ENCODE measurements at places on chromosomes 2 and 18. TPM values are rescaled to one million over a fixed set of nuclear protein-coding genes. Genes with fewer than 3 reads are reported as not detected.

Gene DPP4
- total RNA-seq: 57.2 TPM

Gene AGXT
- total RNA-seq: 41.9 TPM

Gene GALNT14
- total RNA-seq: not detected

Gene CLIP4
- total RNA-seq: 0.46 TPM

DNA sequence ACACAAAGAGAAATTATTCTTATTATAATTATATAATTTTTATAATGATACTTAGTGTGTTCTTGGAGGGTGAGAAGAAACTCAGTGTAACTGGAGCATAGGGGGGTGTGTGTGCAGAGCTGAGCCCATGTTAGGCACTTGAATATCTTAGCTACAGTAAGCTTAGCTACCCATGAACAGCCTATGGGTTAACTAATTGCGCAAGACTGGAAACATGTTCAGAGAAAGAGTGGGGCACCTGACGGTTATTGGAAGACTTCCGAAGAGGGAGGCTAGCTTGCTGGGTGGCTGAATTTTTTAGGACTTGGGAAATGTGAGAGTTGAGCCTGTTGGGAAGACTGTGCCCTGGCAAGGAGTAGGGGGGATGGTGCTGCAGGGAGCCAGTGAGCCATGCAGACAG, 229.2 kb downstream of the SLC4A3 start:
- peaks cover 18% of the 10 kb centered on the region for H3K27me3 ChIP-seq
- H3K4me1 ChIP-seq: no peaks in the 10 kb centered on the region
- no peak overlapping the region for H3K27ac ChIP-seq
- no peaks in the 10 kb centered on the region for H3K36me3 ChIP-seq
- H3K4me3 ChIP-seq: no peak overlapping the region

DNA sequence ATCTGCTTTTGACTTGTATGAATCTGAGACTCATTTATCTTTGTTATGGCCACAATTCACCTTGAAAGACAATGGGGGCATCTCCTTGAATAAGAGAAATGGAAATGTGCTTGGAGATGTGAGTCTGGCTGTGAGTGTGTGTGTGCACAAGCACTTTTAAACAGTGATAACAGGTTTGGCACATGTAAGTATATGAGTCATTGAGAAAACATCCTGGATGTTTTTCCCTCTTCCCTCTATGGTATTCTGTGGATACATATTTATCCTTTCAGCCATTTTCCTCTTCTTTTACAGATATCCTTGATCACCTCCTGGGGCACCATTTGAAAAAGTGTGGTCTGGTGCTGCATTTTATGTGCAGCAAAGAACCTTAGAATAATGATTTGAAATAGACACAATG, 317.3 kb upstream of the THUMPD2 start:
- no peak overlapping the region for H3K4me3 ChIP-seq
- H3K27ac ChIP-seq: no peak overlapping the region
- no peak for DNase-seq

DNA sequence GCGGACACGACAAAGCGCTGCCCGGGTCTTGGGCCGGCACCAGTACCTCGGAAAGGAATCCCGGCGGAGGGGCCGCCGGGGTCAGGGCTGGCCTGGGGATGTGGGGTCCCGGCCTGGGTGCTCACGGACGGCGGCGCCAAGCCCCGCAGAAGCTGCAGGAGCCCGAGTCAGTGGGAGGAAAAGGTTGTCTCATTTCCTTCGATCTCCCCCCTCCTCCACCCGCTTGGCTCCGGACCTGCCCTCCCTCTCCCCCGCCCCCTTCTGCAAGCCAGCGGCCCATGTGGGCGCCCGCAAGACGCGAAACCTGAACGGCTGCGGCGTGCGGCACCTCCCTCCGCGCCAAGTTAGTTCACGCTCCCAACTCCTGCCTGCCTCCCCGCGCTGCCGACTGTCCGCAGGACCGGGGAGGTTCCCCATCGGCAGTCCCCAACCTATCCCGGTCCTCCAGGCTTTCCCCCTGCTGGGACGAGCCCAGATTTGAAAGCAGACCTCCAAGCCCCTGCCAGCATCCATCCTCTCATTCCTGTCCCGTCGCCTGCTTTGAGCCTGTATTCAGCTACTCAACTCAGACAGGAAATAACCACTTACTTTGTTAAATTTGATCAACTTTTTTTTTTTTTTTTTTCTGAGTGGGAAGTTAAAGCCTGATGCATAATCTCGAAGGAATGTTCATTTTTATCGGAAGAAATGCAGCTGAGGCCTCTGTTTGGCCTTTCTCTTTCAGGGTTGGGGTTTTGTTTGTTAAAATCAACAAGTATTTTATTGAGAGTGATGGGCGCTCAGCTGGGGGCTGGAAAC, at the start of gene EVA1A:
Gene EVA1A (minus strand): TSS at position 172 of the 798 bp plus-strand sequence. CDS start 42,799 bp downstream, outside the sequence.
- peak; percentile 73 for DNase-seq
- H3K36me3 ChIP-seq: peaks cover 2% of the 10 kb centered on the region
- H3K27ac ChIP-seq: peak within 1 kb of the TSS; percentile 78
- peaks cover 83% of the 10 kb centered on the region for H3K4me1 ChIP-seq
- no peaks in the 10 kb centered on the region for H3K27me3 ChIP-seq

- H3K36me3 ChIP-seq: no peaks in the 10 kb centered on the region
- H3K27ac ChIP-seq: no peak overlapping the region
- H3K4me3 ChIP-seq: no peak overlapping the region
- peaks cover 1% of the 10 kb centered on the region for H3K27me3 ChIP-seq
- DNase-seq: no peak
These were observed 16.4 kb upstream of the RPRD1A start for GRCh38 chr18:36083729-36084128.

GRCh38 chr2:55338268-55338667, 69.2 kb upstream of the MTIF2 start:
- H3K27ac ChIP-seq: no peak overlapping the region
- H3K27me3 ChIP-seq: no peaks in the 10 kb centered on the region
- H3K36me3 ChIP-seq: peaks cover 37% of the 10 kb centered on the region
- peaks cover 17% of the 10 kb centered on the region for H3K4me1 ChIP-seq

DNA sequence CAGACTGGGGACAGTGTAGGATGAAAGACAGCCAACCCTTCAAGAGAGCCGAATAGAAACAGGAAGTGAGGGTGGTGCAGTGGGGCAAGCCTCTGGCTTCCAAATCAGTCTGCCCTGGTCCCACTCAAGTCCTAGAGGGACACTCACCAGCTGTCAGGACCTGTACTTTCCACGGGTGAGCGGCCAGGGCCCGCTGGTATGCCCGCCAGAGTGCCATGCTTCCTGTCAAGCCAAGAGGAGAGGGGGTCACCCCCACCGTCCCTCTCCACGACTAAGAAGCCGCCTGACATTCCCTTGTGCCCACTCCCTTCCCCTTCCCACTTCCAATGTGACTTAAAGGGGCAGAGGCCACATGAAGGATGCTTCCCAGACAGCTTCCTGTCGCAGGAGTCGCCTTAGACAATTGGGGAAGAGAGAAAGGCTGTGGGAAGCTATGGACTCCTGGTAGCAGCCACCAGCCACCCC, 564 bp downstream of the MPV17 start:
- H3K27me3 ChIP-seq: no peaks in the 10 kb centered on the region
- peak overlapping the region; percentile 83 for H3K4me3 ChIP-seq
- peaks cover 36% of the 10 kb centered on the region for H3K4me1 ChIP-seq

GRCh38 chr18:59085126-59085794, 54.4 kb upstream of the SEC11C start:
- H3K27me3 ChIP-seq: peaks cover 18% of the 10 kb centered on the region
- H3K27ac ChIP-seq: no peak overlapping the region
- H3K4me3 ChIP-seq: no peak overlapping the region
- DNase-seq: no peak

DNA sequence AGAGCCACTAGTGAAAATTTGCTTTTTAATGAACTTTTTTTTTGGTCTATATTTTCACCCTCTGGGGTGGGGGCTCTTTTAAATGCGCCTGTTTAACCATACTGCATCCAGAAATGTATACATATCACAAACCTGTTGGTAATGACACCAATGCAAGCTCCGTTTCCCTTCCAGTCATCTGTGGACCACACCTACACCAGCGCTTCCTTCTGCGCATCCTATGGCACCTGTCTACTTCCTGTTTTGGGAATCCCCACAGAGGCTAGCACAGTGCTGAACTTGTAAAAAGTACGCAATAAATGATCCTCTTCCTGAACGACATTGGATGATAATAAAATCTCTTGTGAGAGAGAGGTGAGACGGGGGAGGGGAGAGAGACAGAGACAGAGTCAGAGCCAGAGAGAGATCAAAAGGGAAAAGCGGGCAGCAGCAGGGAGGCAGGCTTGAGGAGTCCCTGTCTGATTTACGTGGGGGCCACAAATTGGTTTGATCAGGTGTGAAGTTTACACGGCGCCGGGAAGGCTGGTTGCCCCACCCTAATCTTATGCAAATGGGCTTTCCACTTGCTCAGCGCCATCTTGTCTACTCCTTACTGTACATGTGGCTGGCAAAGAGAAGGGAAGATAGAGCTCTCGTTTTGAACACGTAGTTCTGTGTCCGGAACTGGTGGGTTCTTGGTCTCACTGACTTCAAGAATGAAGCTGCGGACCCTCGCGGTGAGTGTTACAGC, 38.1 kb upstream of the SLC38A11 start:
- DNase-seq: no peak
- H3K27me3 ChIP-seq: no peaks in the 10 kb centered on the region
- no peaks in the 10 kb centered on the region for H3K36me3 ChIP-seq
- no peaks in the 10 kb centered on the region for H3K4me1 ChIP-seq
- no peak overlapping the region for H3K4me3 ChIP-seq

All from HepG2 (cell line).